ENCODE measurements at places on chromosomes 16 and 17. TPM values are rescaled to one million over a fixed set of nuclear protein-coding genes. Genes with fewer than 3 reads are reported as not detected.

DNA sequence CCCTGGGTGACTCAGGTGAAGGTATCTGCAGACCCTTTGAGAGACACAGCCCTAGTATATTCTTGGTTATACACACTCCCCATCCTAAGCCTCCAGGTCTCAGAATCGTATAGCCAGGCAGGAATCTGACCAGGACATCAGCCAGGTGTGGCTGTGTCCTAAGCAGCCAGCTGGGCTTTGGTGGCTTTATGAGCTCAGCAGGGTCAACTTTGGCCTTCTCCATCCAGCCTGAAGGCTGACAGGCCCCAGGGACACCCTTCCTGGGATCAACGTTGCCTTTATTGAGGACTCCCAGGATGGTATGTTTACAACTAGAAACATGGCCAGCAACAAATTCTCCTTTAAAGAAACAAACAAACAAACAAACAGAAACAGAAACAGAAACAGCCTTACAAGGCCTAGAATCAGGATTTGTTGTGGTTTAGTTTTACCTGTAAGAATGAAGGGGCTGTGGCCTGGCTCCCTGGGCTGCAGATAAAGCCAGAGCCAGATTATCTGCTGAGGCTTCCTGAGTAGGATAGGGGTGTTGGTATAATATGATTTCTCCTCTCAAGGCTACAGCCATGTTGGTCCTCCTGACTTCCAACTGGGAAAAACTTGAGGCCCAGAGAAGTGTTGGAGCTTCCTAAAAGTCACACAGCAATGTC is 8.5 kb downstream of the KIF19 start:
- DNase-seq: no peak

DNA sequence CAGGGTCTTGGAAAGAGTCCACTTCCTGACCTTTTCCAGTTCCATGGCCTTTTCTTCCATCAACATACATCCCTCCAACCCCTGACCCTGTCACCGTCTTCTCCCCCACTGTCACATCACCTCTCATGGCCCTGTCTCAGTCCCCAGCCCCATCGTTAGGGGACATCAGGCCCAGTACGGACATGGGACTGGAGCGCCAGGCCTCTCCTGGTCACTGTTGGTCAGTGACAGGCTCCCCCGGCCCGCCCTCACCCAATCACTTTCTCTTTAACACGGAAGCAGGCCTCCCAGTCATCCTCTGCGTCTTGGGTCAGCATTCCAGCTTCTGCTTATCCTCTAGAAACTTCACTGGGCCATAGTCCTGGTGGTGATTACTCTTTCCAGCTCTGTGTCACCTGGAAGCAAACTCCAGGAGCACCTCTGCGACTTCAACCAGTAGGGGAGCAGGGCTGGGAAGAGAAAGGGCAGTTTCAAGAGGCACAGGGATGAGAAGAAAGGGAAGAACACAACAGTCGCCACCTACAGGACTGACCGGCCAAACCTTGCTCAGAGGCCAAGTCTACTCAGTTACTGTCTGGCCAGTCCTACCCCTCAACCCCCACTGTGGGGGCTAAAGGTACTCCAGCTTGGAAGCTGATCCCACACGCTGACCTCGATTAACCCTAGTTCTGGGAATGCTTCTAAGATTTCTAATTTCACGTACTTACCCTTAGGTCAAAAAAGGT is 15.9 kb upstream of the ICAM2 start:
- DNase-seq: no peak

DNA sequence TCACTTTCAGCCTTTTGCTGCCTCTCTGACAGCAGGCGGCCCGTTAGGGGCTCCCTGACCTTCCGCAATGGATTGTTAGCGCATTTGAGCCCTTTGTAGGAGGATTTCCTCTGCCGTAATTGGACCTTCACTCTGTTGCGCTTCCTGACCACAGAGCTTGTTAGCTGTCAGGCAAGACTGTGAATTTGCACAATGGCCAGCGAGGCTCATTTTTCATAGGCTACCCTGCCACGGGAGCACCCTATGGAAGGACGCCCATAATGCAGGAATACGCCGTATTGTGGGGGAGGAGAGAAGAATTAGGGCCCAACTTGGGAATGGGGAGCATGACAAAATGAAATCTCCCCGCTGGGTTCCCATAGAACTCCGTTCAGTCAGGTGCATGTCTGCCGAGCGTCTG is 205.2 kb upstream of the NLRP1 start:
- no peak for DNase-seq

DNA sequence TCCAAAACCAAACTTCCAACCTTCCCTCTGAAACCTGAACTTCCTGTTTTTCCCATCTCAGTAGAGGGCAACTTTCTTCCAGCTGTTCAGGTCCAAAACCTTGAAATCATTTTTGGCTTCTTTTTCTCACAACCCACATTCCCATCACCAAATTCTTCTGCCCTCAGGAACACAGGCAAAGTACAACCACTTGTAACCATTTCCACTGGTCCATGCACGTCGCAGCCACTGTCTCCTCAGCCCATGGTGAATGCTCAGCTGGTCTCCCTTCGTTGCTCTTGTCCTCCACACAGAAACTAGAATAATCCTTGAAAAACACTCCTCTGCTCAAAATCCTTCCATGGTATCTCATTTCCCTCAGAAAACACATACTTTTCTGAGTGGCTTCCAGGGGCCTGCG is 3.7 kb upstream of the ADAT1 start:
- no peak for DNase-seq

- peak; percentile 40 for DNase-seq
Observed at GRCh38 chr17:21452377-21453143, 76.4 kb downstream of the KCNJ12 start.

The OR2C1 gene
- not detected for polyA plus RNA-seq

The SEC14L5 gene
- polyA plus RNA-seq: 0.04 TPM

The MGAT5B gene
- 0.29 TPM for polyA plus RNA-seq

The MRTFB gene
- polyA plus RNA-seq: 4.1 TPM

The ZNF200 gene
- 2.9 TPM for polyA plus RNA-seq

All from heart right ventricle (tissue), 16 donors.